DMS153 (cell line): ENCODE measurements at places on chromosomes 7 and 10.

- DNase-seq = no peak
Measured at GRCh38 chr10:5910323-5911100, 20.5 kb downstream of the FBH1 start.

GRCh38 chr7:139991269-139991666, 71.5 kb downstream of the PARP12 start:
- no peak for DNase-seq

- no peak for DNase-seq
Measured at GRCh38 chr7:77550586-77550985, 13.5 kb downstream of the PTPN12 start.

DNA sequence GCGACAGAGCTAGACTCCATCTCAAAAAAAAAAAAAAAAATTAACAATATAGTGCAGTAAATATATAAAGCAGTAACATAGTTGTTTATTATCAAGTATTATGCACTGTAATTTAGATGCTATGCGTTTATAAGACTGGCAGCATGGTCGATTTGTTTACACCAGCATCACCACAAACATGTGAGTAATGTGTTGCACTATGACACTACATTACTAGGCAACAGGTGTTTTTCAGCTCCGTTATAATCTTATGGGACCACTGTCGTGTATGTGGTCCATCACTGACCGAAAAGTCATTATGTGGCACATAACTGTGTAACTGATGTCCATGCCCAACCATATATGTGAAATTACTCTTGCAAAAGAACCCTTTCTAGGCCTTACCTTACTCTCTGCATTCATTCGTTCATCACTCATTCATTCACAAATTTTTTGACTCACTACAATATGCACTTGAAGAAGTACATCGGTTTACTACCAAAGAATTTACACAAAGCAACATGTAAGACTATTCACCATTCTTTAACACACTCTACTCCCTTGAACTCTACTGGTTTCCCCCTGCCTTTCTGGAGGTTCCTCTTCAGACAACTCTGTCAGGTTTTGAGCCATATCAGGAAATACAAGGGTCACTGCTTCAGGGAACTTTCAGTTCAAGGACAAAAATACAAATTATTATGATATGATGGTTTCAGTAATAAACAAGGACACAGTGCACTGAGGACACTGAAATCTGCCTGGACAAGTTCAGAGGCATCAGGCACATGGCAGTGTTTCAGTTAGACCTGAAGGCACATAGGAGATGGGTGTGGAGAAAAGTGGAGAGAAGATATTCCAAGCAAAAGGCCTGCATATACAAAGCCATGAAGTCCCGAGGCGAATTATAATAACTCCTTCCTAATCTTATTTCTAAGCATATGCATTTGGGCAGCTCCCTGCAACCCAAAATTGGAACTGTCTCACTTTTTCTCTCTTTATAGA, 17.4 kb downstream of the ITGB1 start:
- DNase-seq = no peak

- DNase-seq = no peak
Measured at GRCh38 chr7:111138193-111138569, 47.3 kb downstream of the LRRN3 start.

- DNase-seq = no peak
Measured at GRCh38 chr10:117421985-117422384, 46.7 kb upstream of the PDZD8 start.

- no peak for DNase-seq
Measured at GRCh38 chr7:123115331-123115730, 84.4 kb downstream of the SLC13A1 start.

GRCh38 chr10:126458466-126458865, 70.2 kb upstream of the ADAM12 start:
- no peak for DNase-seq

- DNase-seq = no peak
Measured at GRCh38 chr10:18306031-18306430, 165.8 kb downstream of the CACNB2 start.

DNA sequence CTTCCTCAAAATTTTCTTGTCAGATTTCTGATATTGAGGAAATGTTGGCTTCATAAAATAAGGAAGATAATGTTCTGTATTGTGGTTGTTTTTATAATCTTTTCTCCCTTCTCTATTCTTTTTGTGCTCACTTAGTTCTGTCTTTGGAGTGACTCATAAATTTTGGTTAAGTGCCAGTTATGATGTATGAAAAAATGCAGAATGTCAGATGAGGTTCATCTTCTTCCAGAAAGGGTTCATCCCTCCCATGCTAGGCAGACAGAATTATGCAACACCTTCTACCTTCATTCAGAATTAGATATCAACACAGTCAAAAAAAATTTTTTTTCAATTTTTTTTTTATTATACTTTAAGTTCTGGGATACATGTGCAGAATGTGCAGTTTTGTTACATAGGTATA, 36.6 kb upstream of the CYP2C19 start:
- DNase-seq = no peak

DNA sequence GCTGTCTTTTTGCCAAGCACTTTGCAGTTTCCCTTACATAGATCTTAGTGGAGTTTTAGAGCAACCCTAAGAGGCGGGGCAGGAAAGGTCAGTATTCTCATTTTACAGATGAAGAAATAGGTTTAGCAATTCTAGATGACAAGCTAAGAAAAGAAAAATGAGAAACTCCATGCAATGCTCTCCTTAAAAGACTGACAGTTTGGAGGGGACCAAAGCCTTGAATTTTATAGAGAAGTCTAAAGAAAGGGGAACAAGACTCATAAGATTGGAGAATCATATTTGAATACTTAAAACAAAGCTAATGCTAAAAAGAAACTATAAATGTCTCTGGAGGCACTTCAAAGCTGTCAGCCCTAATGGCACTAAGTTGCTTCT, 19.6 kb downstream of the CEP55 start:
- DNase-seq = no peak

GRCh38 chr7:123343611-123344010, 143.8 kb upstream of the SLC13A1 start:
- DNase-seq = no peak

DNA sequence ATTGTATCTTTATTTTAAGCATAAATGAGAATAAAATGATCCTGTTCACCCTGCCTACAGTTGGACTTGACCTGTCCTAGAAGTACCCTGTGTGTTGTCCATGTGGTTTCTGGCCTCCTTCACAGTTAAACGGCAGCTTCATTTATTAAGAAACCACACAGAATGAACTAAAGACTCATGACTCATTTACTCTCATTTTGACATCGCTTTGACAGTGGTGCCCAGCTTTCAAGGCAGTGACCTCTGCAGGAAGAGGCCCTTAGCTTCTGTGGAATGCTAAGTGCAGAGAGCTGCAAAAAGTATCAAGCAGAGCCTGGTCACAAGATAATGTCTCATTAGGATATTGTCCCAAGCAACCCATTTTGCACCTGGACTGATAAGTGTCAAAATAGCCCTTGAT, 93.4 kb downstream of the AVL9 start:
- no peak for DNase-seq

DNA sequence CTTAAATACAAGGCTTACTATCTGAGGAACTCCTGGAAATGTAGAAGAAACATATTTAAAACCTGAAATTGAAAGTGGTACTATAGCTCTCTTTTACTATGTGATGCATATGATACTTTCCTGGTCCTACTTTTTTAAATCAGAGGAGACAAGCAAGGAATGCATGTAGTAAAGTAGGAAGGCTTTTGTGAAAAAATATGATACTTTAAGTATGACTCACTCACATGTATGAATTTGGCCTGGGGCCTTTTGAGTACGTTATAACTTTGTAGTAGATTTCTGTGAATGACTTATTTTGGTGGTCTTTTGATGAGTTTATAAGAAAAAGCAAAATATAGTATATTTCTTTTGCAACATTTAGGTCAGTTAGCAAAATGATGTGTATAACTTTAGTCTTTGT, 53.8 kb downstream of the TAX1BP1 start:
- no peak for DNase-seq

- DNase-seq = no peak
Measured at GRCh38 chr10:17904564-17904963, 47.2 kb upstream of the SLC39A12 start.

GRCh38 chr7:54664235-54665228, 94.5 kb downstream of the SEC61G start:
- DNase-seq = peak; percentile 54

DNA sequence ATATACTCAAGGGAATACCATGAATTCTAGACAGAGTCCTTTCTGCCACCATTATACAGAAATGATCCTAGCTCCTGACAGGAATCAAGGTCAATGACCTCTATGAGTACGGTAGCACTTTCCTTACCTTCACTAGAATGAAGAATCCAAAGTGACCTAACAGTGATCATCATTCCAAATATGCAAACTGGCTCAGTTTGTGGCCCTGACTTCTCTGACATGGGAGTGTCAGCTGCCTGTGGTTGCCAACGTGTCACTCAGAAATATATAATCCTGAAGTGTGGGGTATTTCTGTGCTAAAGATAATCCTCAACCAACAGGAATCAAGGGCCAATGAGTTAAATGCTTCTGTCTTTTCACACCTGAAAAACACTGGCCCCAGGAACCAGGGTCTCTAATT, 45.7 kb downstream of the COPG2 start:
- no peak for DNase-seq

- DNase-seq = no peak
Measured at GRCh38 chr7:34939175-34939574, 98.1 kb downstream of the DPY19L1 start.

DNA sequence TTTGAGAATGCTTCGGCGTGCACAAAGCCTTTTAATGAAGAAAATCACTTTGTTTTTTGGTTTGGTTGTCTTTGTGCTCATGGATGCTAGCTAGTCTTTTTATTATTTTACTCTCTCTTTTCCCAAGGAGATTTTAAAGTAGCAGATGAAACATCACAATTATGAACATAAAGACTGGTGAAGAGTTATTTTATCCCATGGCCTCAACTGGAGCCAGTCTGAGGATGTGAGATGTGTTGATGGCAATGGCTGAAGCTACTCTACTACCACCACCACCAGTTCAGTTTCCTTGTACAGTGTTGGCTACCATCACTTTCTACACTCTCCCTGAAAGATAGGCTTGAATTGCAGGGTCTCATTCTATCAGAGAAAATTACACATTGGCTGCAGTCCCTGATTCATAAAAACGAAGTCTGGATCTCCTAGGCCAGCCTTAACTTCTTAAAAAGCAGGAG, 494 bp upstream of the HERC4 start:
- DNase-seq = no peak

GRCh38 chr10:17041626-17042520, 87.7 kb downstream of the CUBN start:
- DNase-seq = no peak

DNA sequence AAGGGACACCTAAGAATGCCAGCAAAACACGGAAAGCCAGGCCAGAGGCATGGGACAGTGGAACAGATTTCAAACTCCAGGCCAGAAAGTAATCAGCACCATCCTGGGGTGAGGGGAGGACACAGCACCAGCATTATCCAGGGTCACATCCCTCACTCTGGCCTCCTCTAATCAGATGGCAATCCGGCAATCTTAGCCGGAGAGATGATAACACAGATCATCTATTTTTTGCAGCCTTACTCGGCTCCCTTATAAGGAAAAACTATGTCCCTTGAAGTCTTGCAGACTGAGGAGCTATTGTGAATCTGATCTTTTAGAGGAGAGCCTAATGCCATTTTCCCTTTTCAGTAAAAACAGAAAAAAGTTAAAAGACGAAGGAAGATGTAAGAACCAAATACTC, 16.5 kb downstream of the TRIL start:
- DNase-seq = no peak
